ENCODE measurements at places on chromosomes 1 and 21.

GRCh38 chr1:197392541-197392940 lies 124.5 kb downstream of the CRB1 start:
- no peak for DNase-seq

GRCh38 chr1:204462229-204462561 lies 32.4 kb downstream of the PIK3C2B start:
- no peak for DNase-seq

- DNase-seq, result no peak
Observed at GRCh38 chr1:206049293-206049692, 3.7 kb upstream of the RHEX start.

GRCh38 chr1:195899762-195900352 lies 708.4 kb downstream of the KCNT2 start:
- no peak for DNase-seq

- DNase-seq, result no peak
Observed at GRCh38 chr21:40678681-40679284, 168.2 kb downstream of the DSCAM start.

DNA sequence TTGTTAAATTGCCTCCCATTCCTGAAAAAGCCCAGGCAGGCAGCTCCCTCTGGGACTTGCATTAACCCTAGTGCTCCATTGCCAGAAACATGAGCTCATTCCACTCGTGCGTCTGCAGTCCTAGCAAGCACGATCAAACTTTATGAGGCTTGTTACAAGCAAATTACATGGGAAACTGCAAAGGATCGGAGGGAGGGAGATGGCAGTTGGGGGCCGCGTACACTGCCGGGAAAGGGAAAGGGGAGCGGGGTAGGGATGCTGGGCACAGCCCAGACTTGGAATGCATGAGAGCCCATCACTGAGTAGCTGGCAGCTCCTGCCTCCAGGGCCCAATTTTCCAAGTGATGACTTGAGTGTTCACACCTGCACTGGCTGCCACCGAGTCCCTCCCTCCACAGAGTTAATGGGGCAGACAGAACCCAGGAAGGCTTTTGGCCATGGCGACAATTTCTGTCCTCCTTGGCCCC lies 169.9 kb downstream of the BRINP2 start:
- no peak for DNase-seq

GRCh38 chr21:44571844-44572782 lies 1.4 kb upstream of the KRTAP10-4 start:
- DNase-seq, result no peak

- DNase-seq, result no peak
Observed at GRCh38 chr1:25001125-25001915, 71.2 kb upstream of the RUNX3 start.

DNA sequence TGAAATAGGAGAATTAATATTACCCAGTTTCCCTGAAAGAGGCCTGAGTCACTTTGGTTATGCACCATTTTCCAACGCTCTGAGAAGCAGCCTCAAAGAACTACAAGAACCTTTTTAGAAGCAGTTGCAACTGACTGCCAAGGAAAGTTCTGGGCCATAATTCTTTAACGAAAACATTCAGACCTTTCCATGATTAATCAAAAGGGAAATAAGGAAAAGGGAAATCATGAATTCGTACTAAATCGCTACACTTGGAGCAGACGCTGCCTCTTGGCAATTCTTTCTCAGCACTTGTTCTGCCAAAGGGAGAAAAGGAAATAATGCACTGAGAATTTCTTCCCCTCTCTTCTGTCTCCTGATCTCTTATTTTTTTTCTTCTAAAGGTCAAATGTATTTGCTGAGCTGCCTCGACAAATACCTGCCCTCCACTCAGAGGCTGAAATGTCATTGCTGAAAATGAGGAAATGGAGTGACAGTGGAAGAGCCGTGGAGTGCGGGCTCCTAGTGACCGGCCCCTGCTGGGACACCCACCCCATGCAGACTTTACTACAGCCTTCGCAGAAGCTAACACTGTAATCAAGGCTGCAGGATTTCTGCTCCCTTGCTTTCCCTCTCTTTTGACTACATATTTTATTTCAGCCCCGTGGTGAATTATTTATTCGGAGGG lies 67.9 kb upstream of the GALNT2 start:
- no peak for DNase-seq

GRCh38 chr21:15094706-15095105 lies 29.9 kb upstream of the NRIP1 start:
- no peak for DNase-seq

DNA sequence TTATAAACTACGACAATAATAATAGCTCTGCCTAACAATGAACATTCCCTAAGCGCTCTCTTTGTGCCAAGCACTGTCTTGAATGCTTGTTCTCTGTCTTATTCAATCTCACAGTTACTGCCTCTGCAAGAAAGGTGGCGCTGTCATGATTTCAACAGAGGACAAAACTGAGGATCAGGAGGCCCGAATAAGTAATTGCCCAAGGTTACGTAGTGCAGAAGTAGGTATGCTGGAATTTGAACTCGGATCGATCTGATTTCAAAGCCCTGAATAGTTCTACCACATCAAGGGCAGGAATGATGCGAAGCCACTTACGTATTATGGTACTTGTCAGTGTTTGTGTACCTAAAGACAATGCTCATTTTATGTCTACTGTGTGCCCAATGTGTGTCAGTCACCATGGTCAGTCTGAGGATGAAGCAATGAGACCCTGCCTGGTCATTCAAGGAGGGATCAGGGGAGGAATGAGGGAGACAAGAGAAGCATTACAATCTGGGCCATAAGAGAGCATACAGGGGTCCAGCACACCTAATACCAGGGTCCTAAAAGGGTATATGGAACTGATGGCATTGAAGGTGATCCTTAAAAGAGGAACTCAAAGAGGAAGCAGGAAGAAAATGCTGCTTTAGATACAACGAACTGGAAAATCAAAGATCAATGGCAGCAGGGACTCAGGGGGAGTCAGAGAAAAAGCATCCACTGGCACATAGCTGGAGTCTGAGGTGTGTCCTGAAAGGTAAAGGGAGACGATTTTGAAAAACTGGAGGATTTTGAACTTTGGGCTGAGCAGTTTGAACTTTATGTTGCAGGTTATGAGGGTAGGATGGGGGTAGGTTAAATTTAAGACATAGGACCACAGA lies 389.2 kb downstream of the PLPP3 start:
- DNase-seq, result no peak

DNA sequence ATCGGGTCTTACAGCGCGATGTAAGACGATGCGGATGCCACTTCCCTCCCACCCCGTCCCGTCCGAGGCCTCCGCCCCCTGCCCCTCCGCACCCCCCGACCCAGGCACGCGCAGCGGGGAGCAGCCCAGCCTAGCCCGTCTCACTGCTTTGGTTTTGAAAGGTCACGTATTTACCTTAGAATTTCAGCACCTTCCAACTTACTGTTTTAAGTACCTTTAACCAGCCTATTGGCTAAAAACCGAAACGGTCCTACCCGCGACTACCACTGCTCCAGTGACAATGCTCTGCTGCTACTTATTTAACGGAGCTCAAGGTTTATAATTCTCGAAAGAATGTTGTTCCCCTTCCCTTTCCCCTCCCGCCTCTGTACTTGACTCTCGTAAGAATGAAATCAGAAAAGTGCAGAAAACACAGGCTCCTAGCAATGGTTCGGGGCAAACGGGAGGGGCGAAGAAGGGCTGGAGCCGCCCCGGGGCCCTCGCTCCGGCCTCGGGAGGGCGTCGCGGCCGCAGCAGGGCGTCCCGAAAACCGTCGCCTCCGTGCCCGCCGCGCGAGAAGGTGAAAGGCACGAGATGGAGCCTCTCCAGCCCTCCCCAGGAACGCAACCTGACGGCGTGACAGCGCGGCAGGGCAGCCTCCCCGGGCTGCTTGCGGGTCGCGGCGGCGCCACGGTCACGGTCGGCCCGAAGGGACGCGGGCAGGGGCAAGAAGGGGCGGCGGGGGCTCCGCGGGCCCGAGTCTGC lies 667 bp downstream of the TMEM50B start:
- DNase-seq, result peak; percentile 10

- no peak for DNase-seq
Observed at GRCh38 chr1:115643225-115643624, 1.5 kb downstream of the VANGL1 start.

DNA sequence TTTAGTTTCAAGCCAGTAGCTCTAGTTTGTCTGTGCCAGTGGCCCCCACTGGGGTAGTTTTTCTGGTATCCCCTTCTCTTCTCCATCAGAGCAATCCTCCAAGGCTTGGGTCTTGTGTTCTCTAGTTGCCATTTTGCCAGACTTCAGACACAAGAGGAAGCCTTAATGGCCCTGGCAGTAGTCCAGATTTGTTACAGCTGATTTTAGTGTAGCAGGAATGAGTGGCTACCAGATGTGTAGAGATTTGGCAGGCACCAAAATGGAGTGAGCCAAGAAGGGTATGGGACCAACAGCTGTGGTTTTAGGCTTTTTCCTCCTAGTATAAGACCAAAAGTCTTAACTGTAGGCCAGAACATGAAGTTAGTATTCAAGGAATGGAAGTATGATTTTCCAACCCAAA lies 56.8 kb downstream of the ACP6 start:
- DNase-seq, result no peak

DNA sequence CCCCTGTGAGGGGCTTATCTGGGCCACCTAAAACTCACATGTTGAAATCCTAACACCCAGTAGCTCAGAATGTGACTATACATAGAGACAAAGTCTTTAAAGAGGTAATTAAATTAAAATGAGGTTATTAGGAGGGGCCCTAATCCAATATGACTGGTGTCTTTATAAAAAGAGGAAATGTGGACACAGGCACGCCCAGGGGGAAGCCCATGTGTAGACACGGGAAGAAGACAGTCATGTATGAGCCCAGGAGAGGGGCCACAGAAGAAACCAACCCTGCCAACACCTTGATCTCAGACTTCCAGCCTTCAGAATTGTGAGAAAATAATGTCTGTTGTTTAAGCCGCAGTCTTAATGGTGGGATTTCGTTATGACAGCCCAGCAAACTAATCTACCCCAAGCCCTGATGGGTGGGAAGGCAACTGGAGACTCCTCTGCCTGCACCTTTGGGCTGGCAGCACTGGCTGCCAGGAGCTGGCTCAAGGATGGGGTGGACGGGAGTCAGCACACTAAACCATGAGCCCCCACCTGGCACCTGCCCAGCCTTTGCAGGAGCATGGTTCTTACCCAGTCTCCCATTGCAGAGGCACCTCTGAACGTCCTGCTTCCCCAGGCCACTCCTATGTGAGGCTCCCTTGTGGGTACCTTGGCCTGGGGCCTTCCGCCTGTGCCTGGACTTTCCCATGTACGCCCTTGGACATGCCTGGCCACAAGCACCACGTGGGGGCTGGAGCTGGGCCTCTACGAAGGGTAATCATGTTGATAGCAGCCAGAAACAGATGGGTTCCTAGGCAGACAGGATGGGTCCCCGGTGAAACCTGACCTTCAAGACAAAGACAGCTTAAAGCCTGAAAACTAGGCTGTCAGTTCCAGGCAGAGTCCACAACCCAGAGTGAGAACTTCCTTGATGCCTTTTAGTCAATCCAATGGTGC lies 57.1 kb upstream of the DMRTB1 start:
- DNase-seq, result no peak
